ENCODE measurements at places on chromosomes 16 and 17.
A peak's percentile ranks its signal among the peaks of the same experiment; 100 is the strongest.

DNA sequence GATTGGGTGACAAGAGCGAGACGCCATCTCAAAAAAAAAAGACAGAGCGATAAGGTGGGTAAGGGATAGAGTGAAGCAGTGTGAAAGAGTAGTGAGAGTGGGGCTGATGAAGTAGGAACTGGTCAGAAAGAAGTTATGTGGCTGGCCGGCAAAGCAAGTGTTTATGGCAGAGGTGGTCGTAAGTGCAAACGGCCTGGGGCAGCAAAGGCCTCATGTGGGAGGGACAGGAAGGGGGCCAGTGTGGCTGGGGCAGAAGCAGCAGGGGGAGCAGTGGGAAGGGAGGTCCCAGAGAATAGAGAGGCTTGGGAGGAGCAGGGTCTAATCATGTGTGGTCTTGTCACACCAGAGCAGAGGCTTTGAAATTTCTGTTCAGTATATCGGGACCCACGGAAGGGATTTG, 186.2 kb downstream of the HS3ST3B1 start:
- DNase-seq = no peak

GRCh38 chr17:11545002-11545401, 53.3 kb upstream of the DNAH9 start:
- DNase-seq = no peak

GRCh38 chr17:81401723-81402529, 6.7 kb downstream of the BAHCC1 start:
- DNase-seq = peak; percentile 62

DNA sequence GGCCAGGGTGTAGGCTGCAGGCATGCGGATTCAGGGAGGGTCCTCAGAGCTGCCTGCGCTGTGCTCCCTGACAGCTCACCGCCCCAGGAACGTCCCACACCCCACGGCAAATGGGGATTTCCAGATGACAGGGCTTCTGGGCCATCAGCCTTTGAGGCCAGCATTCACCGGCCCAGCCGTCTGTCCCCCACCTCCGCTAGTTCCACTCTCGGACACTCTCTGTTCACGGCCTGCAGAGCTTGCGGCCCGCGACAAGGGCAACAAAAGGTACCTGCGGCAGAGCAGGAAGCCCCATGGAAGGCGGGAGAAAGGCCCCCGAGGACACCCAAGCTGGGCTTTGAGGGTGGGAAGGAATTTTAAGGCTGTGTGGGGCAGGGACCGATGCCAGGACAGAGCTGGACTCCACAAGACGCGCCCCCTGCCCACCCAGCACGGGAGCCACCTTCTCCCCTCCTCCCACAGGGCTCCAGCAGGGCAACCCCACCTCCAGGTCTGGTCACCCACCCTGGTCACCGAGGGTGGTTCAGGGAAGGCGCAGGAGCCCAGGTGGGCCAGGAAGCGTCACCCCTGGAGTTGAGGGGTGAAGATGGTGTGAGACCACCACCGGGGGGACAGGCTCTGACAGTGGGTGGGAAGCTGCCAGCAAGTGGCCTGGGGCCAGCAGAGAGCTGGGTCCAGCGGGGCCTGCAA, 5.6 kb upstream of the CYBA start:
- no peak for DNase-seq

- DNase-seq = no peak
These were observed 60.4 kb downstream of the PLXDC1 start for GRCh38 chr17:39090908-39091665.

GRCh38 chr16:27665881-27666280, 115.9 kb downstream of the KATNIP start:
- DNase-seq = no peak

GRCh38 chr17:50048988-50049387, 6.9 kb upstream of the ITGA3 start:
- no peak for DNase-seq

GRCh38 chr16:57915811-57916488, 55.0 kb downstream of the CNGB1 start:
- DNase-seq = no peak

DNA sequence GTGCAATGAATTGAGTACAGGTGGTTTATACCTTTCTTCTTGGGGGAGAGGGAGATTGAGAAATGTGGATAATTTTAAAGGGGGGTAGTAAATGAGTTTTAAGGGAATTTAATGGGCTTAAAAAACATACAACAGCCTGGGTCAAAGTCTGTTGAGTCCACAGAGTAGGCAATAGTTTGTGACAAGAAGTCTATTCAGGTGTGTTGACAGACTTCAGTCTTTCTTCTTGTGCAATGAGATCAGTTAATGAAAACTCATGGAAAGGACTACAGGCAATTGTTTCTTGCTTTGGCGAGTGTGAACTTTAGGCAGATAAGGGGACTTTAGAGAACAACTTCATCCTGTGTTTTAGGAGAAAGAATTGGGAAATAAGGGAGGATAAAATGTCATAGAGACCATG, 507.8 kb upstream of the CA10 start:
- no peak for DNase-seq

GRCh38 chr16:23967775-23968174, 132.0 kb downstream of the PRKCB start:
- no peak for DNase-seq

- DNase-seq = no peak
These were observed 2.3 kb upstream of the KRT15 start for GRCh38 chr17:41520821-41521521.

DNA sequence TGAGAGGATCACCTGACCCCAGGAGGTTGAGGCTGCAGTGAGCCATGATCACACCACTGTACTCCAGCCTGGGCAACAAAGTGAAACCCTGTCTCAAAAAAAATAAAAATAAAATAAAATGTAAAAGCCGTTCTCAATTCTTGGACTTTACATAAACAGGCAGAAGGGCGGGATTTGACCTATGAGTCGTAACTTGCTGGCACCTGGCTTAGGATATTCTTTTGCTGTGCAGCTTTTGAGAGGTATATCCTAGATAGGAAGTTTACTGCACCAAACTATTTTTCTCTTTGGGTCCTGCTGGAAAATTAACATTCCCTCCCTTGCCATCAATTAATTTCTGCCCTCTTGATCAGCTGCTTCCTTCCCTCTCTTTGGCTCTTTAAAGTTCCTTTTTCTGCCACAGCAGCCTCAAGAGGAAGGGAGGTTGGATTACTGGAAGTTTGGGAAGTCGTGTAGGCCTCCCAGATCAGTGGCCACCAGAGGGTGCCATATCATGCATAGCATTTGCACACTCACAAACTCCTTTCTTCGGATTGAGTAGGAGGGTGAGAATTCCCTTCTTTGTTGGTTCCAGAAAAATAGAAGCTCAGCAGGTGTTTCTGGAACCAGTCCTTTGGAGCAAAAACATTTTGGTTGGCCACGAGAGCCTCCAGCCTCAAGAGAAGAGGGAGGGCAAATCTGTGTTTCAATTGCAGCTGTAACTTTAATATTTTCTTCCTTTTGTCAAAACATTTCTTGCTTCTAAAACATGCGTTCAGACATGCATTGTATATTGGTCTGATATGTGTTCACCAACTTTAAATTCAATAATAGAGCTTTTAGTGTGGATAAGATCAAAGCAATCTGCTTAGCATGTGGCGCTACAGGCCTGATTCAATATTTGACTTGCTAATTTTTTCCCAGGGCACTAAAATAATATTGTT, 147.3 kb downstream of the CCDC182 start:
- DNase-seq = peak; percentile 81

- DNase-seq = peak; percentile 82
These were observed 3.6 kb downstream of the CORO1A start for GRCh38 chr16:30186782-30187555.

DNA sequence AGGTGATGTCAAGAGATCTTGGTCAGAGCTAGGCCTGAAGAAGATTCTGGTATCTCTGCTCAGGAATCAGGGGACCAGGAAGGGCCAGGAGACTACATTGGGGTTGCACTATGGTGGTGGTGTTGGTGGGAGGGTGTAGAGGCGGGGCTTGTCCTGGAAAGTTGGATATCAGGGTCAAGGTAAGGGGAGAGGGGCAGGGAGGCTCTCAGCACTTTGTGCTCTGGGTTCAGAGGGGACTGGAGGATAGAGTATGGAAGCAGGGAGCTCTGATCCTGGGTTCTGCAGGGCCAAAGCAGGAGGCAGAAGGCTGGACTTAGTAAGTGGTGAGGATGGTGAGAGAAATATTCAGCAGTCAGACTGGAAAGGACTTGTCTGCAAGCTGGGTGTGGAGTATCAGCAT, 3.0 kb downstream of the NOL3 start:
- DNase-seq = no peak

All from HAP-1 (cell line).